T-helper 1 cell (primary cell): ENCODE measurements at places on chromosomes 3 and 15.

- no peak for DNase-seq
These were observed 79.8 kb downstream of the RFTN1 start for GRCh38 chr3:16433701-16434151.

GRCh38 chr3:10628891-10629670, 123.7 kb upstream of the ATP2B2 start:
- no peak for DNase-seq

DNA sequence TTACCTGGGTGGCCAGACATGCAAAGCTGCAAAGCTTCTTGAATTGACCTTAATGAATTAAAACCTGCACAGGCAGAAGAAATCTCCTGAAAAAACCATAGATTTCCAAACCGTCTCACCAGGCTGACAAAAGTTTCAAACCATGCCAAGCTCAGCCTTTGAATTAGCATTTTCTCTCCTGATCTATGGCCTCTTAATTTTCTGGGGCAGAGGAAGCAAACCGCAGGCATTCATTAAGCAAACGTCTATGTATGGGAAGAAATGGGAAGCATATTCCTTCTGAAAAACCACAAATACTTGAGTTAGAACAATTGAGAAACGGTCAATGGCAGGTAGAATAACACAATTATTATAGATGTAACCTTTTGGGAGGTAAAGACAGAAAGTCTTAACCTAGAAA, 500.2 kb upstream of the NR2F2 start:
- DNase-seq = no peak

DNA sequence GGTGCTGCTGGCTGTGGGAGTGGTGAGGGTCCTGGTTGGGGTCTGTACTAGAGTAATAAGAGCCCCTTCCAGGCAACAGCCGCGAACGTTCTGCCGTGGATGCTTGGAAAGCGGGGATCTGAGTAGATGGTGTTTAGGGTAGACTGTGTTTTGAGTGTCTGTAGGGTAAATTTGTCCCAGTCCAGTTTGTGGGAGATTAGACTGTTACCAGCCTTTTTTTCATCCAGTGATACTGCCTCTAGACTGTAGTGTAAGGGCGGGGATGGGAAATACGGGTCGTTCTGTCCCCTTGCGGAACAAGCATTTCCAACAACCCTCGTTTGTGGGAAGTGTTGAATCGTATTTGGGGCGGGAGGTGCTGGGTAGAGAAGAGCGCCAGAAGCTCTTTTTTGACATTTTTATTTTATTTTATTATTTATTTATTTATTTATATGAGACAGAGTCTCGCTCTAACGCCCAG, 424 bp downstream of the HAUS2 start:
- peak; percentile 7 for DNase-seq

- DNase-seq = no peak
These were observed 46.1 kb upstream of the MAP3K13 start for GRCh38 chr3:185316740-185317412.

- DNase-seq = no peak
These were observed 2.3 kb upstream of the TMPRSS7 start for GRCh38 chr3:112032098-112032731.

DNA sequence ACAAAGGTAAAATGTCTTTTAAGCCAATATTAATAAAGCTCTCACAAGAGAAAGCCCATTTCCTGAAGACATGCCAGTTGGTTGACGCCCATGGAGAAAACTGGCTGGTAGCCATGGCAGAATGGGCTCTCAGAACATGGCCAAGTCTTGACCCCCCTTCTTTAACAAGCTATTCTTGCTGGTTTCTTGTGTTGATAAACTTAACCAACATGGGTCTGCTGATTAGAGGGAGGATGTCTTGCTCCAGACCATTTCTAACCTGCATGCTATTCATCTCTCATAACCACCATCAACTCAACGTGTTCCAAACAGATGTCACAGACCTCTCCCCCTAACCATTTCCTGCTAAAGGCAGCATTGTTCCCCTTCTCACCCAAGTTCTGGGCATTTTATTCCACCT, 25.7 kb downstream of the NTRK3 start:
- no peak for DNase-seq

- no peak for DNase-seq
These were observed 143.6 kb upstream of the UBE2E1 start for GRCh38 chr3:23662079-23662617.

DNA sequence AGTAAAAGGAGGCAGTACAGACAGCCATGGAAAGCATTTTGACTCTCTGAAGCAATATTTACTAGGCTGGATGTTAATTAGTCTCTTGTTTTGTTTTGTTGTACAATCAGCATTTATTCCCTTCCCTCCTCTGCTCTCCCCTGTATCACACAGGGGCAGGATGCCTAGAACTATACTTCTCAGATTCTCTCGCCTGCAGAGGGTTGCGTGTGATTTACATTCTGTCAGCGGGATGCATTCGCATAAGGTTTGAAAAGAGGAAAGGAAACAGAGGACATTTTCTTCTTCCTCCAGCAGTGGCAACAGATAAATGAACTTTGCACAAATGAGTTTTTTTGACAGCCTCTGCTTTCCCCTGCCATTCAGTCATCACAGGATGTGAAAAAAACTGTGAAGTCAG, 188.3 kb downstream of the RSL24D1 start:
- no peak for DNase-seq
